ENCODE measurements at places on chromosomes 5 and 9.

DNA sequence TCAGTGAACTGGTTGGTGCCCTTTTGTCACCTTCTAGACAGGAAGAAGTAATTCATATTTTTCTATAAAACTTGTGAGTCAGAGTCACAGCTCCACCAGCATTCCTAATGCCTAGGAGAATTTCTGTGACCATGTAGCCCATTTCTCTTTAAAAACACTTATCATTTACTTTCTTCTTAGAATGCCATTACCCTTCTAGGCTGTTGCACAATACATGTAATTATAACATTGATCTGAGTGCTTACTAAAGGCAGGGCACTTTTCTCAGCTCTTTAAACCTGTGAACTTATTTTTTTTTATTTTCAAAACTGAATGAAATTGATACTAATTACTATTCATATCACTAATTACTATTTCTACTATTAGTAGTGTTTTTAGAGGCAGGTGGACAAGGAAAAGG, 373.7 kb downstream of the TLE4 start:
- DNase-seq = no peak

GRCh38 chr5:53034832-53035231, 45.7 kb downstream of the ITGA2 start:
- DNase-seq = no peak

DNA sequence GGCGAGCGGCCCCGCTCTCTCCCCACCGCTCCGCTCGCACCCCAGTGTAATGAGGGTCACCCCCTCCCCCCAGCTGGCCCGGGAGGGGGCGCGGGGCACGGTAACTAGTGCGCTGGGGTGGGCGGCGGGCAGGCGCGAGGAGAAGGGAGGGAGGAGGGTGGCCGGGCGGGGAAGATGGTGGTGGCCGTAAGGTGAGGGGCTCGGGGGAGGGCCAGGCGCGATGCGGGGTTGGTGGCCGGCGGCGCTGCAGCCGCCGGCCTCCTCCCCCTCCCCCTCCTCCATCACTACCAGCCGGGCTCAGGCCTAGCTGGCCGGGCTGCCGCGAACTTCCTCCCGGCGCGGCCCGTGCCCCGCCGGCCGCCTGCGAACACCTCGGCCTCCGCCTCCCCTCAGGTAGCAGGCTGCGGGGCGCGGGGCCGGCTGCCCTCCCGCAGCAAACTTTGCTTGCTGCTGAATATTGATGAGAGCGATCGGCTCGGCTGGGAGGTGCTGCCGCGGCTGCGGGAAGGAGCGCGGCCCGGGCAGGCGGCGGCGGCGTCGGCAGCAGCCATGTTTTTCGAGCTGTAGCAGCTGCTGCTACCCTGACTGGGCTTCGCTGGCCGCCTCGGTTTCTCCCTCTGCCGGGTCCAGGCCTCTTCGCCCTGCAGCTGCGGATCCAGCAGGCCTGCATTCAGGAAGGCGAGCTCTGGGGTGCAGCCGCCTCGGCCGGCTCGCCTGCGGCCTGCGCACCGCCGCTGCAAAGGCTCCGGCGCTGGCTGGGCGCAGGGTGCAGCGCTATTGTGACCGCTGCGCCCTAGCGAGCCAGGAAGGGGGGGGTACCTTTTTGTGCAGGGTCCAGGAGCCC, 502 bp downstream of the NSD1 start:
- DNase-seq = peak; percentile 29

DNA sequence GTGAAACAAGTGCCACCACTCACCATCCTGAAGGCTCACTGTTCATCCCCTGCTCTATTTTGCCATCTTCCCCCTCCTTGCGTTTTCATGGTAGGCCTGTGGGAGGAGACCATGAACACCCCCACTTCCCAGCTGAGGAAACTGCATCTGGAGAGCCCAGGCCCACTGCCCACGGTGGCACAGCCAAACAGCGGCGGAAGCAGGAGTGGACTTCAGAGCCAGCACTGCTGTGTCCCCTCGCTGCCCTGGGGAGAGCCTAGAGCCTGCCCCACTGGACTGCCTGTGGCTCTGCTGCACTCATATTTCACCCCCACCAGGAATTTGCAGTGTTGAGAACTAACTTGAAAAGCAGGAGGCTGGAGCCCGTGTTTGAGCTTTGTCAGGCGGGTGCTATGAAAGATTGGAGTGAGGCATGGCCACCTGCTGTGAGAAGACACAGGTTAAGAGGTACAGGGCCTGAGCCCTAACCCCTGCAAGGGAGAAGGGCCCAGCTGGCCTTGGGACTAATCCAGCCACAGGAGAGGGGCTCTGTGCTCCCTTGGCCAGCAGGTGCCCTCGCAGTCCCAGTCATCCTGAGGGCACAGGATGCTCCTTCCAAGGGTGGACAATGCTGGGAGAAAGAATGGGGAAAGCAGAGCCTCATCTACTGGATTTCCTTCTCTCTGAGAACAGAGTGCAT, 79.0 kb downstream of the MACROH2A1 start:
- DNase-seq = no peak

- DNase-seq = no peak
These were observed 20.6 kb downstream of the CLPTM1L start for GRCh38 chr5:1324301-1324700.

DNA sequence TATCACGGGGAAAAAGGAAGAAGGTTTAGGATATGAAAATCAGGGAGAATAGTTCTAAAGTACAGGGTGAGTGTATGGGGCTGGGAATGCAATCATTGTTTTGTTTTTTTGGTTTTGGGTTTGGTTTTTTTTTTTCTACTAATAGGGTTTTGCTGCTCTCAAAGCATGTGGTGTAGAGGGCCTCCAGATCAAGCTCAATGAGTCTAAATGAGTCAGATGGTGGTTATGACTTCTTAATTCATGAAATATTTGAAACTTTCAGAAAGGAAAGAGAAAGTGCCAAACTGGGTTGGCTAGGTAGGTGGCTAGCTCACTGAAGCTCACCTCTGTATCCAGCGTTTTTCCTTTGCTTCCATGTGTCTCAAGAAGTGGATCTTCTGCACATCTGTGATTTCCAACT, 10.7 kb downstream of the OR1L8 start:
- DNase-seq = no peak

GRCh38 chr9:107637421-107638420, 148.2 kb upstream of the KLF4 start:
- peak; percentile 48 for DNase-seq

DNA sequence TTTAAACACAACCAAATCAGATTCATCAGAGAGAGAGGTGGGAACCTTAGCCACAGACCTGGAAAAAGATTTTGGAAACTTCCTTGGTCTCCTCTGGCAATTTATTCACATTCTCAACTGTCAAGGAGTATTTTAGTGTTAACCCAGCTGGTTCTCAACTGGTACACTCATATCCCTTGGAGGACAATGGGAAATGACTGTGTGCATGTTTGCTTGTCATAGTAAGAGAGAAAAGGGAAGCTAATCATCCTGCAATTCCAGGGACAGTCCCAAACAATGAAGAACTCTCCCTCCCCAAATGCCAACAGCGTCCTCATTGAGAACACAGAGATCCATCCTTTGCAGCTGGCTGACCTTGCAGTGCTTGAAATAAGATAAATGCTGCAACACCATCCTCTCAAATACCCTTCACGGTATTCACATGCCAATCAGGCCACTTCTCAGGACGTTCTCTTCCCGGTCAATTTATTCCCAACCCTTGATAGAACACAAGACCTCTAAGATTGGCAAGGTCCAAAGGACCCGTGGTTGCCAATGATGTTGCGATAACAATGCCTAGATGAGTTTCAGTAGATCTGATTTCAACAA, 75.5 kb downstream of the EPB41L4B start:
- peak; percentile 17 for DNase-seq

DNA sequence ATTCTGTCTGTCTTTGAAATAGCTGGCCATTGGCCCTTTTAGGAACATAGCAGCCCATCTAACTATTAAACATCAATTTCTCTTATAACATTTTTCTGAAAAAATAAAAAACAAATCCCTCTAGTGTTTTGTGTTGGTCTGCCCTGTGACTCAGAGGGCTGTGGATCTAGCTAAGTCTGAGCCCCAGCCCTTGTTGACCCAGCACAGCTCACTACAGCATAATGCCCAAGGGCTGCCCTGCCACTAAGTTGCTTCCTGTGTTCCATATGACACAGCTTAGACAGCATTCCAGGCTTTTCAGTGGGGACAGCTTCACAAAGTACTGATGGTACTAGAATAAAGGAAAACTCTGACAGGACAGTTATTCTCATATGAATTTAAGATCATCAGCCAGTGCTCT, 136.0 kb downstream of the SCAMP1 start:
- DNase-seq = no peak

- no peak for DNase-seq
These were observed 578.0 kb downstream of the EFNA5 start for GRCh38 chr5:107092695-107093094.

GRCh38 chr5:180665682-180666404, 16.4 kb upstream of the FLT4 start:
- DNase-seq = no peak

- no peak for DNase-seq
These were observed 21.0 kb upstream of the ERCC6L2 start for GRCh38 chr9:95854386-95855020.

GRCh38 chr5:95759005-95759404, 27.9 kb downstream of the RHOBTB3 start:
- no peak for DNase-seq

- DNase-seq = no peak
These were observed 91.3 kb upstream of the GPBP1 start for GRCh38 chr5:57082441-57083067.

DNA sequence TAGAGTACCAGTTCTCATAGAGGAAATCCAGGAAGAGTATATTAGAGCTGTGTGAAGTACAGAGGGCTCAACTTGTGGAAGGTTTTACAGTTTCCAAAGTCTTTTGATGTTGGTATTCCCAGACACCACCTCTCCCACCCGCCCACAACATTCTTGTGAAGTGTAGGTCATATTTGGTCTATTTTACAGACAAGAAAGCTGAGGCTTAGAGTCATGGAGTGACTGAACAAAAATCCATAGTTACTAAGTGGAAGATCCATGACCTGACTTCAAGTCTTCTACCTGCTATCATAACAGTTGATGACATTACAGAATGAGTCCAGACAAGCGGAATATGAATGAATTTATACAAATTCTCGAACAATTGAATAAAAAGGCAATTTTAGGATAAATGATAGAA, 187.1 kb upstream of the RPS23 start:
- no peak for DNase-seq

- no peak for DNase-seq
These were observed 16.4 kb upstream of the ZNF474 start for GRCh38 chr5:122112733-122113558.

GRCh38 chr5:72468024-72468423, 39.2 kb downstream of the ZNF366 start:
- no peak for DNase-seq

DNA sequence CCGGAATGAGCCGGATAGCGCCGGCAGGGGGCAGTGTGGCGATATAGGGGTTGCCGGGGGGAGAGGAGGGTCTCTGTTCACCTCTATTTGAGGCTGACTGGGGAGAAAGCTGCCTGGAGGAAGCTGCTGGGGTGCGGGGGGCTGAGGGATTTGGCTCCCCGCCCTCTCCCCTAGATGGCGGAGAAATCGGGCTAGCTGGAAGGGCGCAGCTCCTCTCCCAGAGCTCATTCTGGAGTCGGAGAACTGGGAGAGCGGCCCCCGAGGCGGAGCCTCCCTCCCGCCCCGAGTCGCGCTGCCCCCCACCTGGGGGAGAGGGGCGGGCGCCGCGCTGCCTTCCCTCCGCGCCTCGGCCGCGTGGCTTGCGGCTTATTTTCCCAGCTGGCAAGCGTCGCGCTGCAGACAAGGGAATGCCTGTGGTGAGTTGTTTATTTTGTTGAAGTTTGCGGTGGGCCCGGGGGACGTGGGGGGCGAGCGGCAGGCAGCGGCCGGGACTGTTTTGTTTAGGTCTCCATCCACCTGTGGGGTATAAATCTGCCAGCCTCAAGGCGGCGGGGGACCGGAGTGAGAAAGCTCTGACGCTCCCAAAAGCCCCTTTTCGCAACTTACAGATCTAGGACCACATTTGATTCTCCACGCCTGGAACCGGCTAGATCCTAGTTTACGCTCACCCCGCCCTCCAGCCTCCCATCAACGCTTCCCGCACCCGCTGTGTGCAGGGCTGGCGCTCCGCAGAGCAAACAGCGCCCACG, 4.1 kb upstream of the RGMB start:
- peak; percentile 68 for DNase-seq

DNA sequence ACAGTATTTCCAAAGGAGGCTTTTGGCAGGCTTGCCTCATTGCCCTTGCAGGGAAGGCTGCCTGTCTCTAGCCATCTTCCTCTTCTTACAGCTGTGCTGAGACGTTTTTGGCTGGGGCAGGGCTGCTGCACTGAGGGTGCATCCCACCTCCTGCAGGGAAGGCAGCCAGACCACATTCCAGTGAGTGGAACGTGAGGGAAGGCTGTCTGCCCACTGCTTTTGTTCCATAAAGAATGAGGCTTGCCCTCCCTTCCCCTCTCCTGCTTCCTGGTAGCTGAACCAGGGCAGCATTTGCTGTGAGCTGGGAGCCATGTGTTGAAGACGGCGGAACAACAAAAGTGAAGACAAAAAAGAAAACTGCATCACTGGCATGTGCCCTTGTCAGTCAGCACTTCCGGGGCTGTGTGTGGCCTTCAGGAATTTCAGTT, 16.8 kb downstream of the MGAT1 start:
- no peak for DNase-seq

- no peak for DNase-seq
These were observed 11.0 kb downstream of the SKP2 start for GRCh38 chr5:36162810-36163486.

DNA sequence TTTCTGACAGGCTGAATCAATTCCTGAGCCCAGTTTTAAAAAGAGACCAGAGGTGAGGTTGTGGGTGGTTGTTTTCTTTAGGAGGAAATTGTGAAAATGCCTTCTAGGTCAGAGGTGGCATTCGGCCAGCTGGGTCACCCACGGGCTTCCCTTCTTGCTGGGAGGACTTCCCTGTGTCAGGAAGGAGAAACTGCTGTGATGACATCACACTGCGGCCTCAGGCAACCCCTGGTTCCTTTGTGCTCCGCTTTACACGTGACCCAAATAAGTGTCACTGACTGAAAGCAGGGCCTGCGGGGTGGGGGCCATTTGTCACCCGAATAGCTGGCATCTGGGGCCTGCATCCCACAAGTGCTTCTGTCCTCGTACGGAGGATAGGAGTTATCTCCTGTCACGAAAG, 39.7 kb downstream of the FABP6 start:
- DNase-seq = no peak

DNA sequence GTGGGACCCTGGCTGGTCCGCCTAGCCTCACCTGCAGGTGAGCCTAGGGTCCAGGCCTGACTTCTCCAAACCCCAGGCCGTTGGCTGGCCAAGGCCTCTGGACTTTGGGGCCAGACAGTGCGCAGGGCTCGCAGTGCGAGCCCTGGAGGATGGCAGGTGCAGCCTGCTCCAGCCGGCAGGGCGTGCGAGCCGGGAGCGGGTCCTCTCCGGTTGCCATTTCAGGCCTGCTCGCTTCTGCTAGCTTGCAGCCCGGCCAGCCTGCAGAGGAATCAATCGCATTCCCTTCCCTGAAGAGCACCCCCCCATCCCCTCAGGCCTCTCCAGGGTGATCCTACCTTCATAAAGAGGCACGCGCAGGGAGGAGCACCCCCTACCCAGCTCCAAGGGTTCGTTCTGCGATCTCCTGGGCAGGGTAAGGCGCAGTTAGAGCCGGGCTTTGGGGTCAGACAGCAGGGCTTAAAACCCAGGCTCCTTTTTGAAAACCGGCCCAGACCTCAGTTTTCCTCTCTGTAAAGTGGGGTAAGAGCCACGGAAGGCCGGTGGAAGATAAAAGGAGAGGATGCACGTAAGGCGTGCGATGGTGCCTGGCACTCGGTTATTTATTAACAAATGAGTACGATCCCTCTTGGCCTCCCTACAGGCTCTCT, 6.2 kb downstream of the BARHL1 start:
- no peak for DNase-seq

- DNase-seq = no peak
These were observed 81.9 kb upstream of the RPS23 start for GRCh38 chr5:82360022-82360421.

- no peak for DNase-seq
These were observed 487 bp downstream of the SPATA24 start for GRCh38 chr5:139403418-139403786.
